NCI-H526 treated with DMSO at 0.1 percent for 48 hours (cell line): ENCODE measurements at places on chromosomes 6 and 20.

- no peak for DNase-seq
Measured at GRCh38 chr6:127397729-127398630, 54.6 kb upstream of the ECHDC1 start.

- no peak for DNase-seq
Measured at GRCh38 chr6:25435416-25435985, 156.3 kb downstream of the CARMIL1 start.

DNA sequence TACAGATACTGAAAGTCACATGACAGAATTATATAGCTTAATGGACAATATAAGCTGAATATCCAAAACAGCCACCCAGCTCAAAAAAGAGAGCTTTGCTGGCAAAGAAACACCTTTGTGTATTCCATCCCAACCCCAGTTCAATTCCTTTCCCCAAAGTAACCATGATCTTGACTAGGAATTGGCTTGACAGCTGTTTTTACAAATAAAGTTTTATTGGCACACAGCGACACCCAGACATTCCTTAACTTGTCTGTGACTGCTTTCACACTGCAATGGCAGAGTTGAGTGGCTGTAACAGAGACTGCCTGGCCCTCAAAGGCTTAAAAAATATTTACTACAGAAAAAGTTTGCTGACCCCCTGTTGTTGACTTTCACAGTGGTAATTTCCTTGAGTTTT lies 264.0 kb upstream of the TSHZ2 start:
- DNase-seq, result no peak

DNA sequence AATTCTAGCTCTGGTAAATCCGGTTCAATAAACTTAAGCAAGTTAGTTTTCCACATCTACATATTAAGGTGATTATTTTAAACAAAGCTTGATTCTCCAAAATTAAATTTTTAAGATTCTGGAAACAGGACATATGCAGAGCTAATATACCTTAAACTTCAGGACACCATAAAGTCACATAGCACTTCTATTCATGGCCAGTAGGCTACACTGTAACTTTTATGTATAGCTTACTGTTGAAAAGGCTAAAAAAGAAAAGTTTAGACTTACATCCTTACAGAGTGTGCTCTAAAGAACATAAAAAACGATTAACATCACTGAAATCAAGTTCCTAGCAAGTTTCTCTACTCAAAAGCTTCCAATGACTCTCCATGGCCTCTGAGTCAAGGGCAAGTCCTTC lies 224.7 kb downstream of the PTPRK start:
- DNase-seq, result no peak

DNA sequence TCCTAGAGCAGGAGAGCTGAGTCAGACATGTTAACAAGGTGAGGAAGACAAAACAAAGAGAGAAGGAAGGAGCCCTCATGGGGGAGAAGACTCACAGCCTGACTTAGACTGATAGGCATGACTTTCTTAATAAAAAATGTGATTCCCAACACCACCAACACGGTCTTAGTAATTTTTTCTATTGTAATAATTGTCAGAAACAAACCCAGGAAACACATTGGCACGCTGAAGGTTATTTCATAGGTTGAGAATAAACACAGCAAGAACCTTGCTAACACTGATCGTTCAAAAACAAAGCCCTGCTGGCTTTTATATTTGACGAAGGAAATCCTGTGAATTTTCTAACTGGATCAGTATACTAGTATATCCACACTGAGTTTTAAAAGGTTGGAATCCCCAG lies 286.8 kb downstream of the HACE1 start:
- no peak for DNase-seq

GRCh38 chr6:20211941-20212391 lies 303 bp downstream of the MBOAT1 start:
- DNase-seq, result peak; percentile 78

GRCh38 chr6:6865611-6866010 lies 242.2 kb upstream of the RREB1 start:
- DNase-seq, result no peak

- DNase-seq, result no peak
Measured at GRCh38 chr6:148965287-148965686, 218.5 kb downstream of the UST start.

GRCh38 chr6:167781066-167781767 lies 45.5 kb upstream of the AFDN start:
- DNase-seq, result no peak

DNA sequence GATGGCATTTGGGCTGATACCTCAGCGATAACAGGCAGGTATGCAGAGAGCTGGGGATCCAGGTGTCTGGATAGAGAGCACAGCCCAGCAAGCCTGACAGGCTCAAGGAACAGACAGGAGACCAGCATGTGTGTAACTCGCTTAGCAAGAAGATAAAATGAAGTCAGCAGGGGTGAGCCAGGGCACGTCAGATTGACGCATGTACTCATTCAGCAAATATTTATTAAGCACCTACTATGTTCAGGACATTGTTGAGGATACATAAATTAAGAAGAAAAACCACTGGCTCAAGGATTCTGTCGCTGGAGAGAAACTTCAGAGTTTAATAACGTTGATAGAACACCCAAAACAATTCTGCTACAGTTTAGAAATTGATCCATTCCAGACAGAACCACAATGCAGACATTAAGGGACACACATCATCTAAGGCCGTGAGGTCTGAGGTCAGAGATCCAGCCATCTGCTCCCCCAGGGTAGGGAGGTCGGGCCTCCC lies 1.0 kb upstream of the DUSP22 start:
- DNase-seq, result no peak

DNA sequence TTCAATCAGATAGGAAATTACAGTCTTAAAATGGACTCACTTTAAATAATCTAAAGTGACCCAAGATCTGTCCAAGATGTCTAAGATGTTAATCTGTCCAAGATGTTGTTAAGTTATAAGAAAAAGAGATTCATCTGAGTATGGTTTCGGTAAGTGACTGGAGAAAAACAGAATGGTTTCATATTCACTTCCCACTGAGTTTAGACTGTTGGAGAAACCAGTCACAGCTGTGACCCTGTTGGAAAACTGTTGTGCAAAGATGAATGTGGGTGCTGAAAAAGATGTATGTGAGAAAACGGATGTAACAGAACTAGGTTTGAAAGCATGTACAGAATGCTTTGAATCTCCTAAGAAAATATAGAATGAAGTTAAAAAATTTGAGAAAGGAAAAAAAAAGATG lies 325.9 kb downstream of the COL12A1 start:
- no peak for DNase-seq

DNA sequence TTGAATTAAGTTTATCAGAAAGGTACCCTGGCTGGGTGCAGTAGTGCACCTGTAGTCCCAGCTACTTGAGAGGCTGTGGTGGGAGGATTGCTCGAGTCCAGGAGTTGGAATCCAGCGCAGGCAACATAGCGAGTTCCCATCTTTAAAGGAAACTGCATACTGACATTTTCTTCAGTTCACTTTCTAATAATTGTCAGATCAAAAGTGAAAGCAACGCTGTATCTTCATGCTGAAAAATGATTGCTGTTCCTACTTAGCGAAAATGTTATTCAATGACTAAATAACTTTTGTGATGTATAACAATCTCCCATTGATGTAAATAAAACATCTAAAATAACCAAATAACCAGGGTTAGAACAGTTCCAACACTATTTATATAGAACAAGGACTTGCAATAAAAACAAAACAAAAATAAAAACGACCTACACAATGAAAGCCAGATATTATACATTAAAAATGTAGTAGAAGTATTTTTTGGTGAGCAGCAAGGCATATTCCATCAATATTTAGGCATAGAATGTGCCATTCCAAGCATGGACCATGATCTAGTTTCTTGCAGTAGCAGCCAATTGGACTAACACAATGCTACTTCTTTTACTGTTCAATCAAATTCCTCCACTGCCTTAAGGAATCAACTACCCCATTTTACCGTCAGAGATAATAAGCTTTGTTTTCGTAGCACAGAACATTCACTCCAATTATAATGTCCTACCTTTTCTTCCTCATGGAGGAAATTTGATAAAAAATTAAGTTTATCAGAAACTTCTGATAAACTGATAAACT lies 1.5 kb downstream of the LATS1 start:
- DNase-seq, result no peak

- DNase-seq, result no peak
Measured at GRCh38 chr6:7833751-7834070, 76.9 kb downstream of the TXNDC5 start.

DNA sequence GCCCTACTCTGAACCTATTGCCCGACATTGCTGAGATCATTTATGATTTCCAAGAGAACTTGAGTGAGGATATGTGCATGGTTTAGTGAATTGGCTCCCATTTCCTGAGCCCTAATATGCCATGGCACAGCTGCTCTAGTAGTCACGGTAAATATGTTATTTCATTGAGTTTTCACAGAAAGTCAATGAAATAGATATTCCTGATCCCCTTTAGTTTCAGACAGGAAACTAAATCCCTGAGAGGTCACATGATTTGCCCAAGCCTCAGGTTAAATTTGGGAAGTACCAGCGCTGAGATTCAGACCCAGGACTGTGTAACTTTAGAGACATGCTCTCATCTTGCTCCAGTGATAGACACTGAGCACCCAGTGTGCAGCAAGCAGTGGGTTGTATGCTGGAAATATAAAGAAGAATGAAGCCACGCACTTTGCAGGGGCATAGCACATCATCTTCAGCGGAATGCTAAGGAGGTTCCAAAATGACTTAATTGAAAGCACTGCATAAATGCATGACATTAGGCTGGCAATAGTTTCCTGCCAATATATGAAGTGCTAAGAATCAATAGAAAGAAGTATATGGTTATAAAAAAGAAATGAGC lies 70.6 kb downstream of the FARS2 start:
- DNase-seq, result no peak

DNA sequence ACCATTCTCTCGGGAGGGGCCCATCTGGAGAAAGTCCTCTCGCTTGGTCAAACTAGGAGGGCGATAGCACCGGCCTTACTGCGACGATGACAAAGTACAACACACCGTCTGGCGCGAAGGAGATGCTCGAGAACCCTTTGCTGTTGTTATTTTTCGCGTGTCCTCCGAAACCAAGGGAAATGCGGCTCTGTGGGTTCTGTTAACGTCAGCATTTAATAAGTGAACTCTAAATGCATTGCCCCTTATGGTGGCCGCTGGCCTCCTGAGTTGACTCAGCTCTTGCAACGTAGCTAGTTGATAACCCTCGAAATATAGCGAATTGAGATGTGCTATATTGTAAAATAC lies 577 bp upstream of the SCAND1 start:
- DNase-seq, result peak; percentile 63

GRCh38 chr20:47043086-47043485 lies 148.4 kb downstream of the EYA2 start:
- DNase-seq, result no peak

- DNase-seq, result no peak
Measured at GRCh38 chr6:113432521-113433334, 424.4 kb upstream of the MARCKS start.

DNA sequence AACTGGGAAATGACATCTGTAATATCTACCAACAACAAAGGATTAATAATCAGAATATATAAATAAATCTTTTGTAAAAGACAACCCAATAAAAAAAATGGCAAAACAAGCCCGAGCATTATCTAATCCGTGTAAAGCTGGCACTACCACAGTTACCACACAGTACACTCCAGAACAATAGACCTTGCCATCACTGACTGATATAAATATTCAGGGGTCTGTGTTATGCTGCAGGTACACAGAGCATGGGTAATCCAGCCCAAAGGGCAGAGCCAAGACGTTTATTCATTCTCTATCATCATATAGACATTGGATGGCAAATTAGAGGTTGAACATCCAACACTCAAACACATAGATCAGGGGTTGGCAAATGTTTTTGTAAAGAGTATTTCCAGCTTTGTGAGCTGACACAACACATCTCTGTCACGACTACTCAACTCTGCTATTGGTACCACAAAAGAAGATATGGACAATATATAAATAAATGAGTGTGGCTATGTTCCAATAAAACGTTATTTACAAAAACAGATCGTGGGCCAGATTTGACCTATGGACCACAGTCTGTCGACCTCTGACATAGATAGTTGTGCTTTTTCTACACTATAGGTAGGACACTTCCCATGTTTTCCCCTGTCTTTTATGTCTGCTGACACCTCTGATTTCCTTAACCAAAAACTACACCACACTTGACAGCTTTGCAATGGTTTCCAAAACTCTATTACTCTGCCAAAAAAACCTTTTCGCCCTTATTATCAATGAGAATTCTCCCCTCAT lies 4.5 kb downstream of the NCOA6 start:
- DNase-seq, result no peak

DNA sequence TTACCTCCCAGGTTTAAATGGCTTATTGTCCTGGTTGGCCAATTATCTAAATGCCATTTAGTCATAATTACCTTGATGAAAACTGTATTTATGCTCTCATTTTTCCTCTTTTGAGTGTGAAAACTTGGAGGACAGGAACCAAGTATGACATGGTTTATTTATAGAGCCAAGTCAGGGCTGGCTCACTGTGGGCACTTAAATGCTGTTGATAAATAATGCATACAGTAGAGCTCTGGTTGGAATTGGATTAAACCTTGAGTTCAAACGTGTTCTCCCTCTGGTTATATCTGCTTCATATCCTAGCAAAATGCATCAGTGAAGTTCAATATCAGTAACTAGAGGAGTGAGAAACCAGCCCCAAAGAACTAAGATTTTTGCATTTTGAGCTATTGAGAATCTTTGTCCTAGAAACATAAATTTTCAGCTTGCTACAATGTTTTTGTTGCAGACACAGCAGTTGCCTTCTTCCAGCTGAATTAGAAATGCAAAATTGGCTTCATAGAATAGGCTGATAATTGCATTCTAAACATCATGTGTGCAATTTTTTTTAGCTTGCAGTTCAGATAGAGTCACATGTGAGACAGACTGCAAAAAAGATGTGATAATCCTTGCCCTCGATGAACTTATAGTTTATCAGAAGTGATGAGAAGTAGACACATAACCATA lies 255.8 kb downstream of the BTBD3 start:
- DNase-seq, result no peak

DNA sequence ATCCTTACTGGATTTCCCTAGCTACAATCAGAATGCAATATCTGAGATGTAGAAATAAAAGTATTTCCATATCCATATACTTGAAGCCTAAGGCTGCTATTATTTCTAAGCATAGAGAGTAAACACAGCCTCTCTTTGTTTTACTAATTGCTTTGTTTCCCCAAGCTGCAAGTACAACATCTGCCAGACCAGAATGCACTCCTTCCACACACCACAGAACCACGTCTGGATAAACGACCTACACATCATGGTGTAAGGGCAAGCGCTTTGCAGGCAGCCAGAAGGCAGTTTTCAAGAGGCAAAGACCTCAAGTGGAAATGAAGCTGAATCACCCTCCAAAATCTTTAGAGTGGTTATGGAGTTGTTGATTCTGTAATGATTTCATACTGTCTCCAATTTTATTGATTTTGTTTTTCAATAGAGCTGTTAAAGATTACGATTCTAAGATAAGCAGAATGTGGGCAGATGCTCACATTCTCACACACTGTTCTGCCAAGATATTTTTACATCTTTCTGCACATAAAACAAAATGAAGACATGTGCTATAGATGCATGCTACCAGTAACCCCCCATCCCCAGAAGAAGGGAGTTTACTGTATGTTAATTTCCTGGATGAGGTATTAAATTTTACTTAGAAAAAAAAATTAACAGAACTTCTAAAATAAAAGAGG lies 88.8 kb downstream of the THEMIS start:
- DNase-seq, result no peak
